Stimulated activated CD4-positive, alpha-beta T cell treated with anti-CD3 and anti-CD28 coated beads, Interleukin-12 subunit alpha, Interleukin-12 subunit beta, amount 100 ng/mL, for 48 hours (primary cell): ENCODE measurements at places on chromosomes 1 and 21.
A peak's percentile ranks its signal among the peaks of the same experiment; 100 is the strongest.

DNA sequence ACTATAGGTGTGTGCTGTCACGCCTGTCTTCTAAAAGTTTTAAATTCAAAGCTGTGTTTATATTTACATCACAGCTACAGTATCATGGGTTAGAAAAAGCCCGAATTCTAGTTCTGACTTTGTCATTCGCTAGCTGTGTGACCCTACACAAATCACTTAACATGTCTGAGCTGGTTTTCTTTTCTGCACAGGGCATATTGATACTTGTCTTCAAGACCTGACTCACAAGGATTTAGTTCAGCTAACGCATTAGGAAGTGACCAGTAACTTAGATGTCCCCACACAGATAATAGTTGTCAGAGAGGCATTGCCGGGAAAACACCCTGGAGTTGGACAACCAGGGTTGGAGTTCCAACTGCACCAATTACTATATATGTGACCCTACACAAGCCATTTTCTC, 25.9 kb downstream of the GIPC2 start:
- DNase-seq = no peak

DNA sequence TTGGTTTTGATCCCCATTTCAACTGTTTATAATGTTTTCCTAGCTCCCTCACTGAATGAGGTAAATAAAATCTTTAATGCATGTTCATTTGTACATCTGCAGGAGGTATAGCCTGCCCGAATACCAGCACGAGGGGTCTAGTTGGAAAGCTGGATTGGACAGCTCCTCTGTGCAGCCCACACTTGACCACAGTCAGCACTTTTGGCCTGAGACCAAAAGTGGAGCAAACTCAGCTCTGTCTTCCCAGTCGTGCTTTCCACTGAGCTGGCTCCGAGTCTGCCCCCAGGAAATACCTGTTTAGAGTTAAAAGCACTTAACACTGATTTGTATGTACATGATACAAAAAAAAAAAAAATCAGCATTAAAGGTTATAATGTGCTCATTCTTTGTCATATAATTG, 224.4 kb downstream of the DSCAM start:
- DNase-seq = no peak

GRCh38 chr1:201594575-201595245, 55.8 kb downstream of the NAV1 start:
- DNase-seq = no peak

GRCh38 chr1:245698860-245699259, 544.1 kb downstream of the KIF26B start:
- DNase-seq = no peak

DNA sequence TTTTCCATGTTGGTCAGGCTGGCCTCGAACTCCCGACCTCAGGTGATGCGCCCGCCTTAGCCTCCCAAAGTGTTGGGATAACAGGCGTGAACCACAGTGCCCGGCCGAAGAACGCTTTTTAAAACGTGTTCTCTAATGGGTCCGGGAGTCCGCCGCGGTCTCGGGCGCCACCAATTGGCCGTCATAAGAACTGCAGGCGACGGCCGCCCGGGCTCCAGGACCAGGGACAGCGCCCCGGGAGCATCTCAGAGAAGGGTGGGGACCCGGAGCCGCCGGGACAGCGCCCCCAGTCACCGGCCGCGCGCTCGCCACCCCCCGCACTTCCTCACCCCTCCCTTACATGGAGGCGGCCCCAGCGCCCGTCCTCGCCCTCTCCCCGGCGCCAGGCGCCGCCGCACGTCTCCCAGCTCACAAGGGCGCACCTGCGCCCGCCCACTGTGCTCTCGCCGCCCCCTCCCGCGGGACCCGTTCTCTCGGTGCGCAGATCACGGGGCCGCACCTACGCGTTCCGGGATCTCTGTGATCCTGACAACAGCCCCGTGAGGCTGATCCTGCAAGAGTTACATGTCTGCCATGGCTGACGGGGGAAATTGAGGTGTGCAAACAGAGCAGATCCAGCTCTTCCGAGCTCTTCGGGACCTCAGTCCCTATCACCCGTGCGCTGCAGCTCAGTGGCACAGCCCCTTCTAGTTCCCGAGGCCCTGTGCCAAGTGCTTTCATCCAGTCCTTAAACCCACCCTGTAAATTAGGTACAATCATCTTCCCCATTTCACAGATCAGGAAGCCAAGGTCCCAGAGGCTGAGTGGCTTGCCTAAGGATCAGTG, 9.8 kb downstream of the RAP1GAP start:
- DNase-seq = peak; percentile 57

DNA sequence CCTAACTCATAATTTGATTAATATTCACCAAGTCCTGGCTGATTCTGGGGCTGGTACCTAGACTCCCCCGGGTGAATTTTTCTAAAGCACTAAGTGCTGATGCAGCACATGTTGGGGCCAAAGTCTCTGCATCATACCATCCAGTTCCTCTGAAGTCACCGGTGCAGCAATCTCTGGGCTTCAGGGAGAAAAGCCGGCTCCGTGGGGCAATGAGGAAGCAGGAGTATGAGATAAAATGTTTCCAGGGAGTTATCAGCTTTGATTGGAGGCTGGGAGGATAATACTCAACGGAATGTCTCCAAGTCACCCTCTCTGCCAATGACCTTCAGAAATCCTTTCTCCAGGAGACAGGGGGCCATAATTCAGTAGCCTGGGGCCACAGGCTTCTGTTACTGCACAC, 1.2 kb downstream of the FCAMR start:
- DNase-seq = no peak

DNA sequence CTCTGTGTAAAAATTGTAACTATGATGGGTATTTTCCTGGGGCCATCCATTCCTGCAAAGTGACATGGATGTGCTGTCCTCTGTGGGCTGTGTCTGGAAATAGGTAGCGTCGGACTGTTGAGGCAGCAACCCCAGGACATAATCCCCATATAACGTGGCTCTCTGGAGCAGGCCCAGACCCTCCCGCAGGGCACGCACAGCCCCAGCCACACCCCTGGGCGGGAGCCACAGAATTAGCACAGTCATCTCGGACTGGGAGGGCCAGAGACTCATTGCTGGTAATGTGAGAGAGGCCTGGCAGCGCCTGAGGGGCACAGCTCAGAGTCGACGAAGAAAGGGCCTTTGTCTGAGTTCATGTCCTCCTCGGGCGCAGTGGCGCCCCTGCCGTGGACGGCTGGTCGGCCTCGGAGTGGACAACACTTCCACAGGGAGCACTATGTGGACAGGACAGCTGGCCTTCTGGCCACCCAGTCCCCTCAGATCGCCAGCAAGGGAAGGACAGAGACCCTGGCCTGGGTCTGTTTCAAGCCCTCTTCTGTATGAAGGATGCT, 20.1 kb downstream of the SIM2 start:
- DNase-seq = no peak

- DNase-seq = no peak
Measured at GRCh38 chr21:46509741-46510502, 51.2 kb downstream of the DIP2A start.

- no peak for DNase-seq
Measured at GRCh38 chr1:180836449-180836848, 76.2 kb upstream of the KIAA1614 start.

GRCh38 chr1:39940980-39941871, 13.7 kb upstream of the MFSD2A start:
- no peak for DNase-seq

DNA sequence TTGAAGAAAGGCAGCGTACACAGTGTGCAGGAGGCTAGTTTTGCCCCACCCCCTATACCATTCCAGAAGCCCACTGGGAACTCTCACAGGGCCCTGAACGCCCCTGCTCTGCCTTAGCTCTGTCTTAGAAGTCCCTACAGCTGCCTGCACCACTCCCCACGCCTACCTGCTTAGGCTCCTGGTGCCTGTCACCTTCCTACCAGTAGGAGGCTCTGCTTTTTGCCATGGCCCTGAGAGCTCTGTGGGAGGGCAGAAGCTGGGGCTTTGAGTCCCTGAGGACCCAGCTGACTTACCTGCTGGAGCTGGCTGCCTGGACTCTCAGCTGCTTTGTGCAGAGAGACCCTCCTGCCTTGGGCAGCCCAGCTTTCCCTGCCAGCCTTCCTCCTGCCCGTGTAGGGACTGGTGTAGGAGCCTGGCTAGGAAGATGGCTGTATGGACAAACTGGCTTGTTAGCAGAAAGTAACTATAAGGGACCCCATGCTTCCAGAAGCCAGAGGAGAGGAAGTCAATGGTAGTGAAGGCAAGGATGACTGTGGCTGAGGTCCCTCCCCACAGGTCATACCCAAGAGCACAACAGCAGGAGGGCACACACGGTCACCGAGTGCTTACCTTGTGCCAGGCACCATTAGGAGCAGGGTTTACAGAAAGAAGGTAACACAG, 9.8 kb upstream of the CELSR2 start:
- DNase-seq = no peak

GRCh38 chr1:27824411-27824810, 6.2 kb upstream of the PPP1R8 start:
- DNase-seq = no peak

GRCh38 chr1:181350131-181350530, 133.2 kb upstream of the CACNA1E start:
- no peak for DNase-seq

- DNase-seq = no peak
Measured at GRCh38 chr1:2127187-2128145, 67.1 kb downstream of the FAAP20 start.

- no peak for DNase-seq
Measured at GRCh38 chr1:110945626-110946025, 18.1 kb downstream of the LRIF1 start.

GRCh38 chr1:6498576-6499111, 7.2 kb upstream of the PLEKHG5 start:
- no peak for DNase-seq

DNA sequence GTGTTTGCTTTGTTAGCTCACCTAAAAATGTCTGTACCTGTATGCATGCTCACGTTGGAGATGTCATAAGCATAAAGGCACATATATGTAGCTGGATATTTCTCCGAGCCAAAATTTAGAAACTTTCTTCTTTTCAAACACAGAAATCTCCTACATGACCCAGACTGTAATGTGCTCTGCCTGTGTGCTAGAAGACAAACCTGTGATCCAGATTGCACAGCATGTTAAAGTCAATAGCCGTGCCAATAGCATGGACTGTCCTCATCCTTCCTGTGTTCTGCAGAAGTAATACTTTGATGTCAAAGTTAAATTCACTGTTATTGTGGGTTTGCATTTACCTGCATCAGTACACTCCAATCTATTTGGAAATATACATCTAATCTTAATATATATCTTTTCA, 346.2 kb upstream of the ZRANB2 start:
- no peak for DNase-seq

GRCh38 chr1:32454726-32455125, 10.1 kb upstream of the ZBTB8B start:
- DNase-seq = no peak

GRCh38 chr1:230632273-230632873, 9.9 kb upstream of the COG2 start:
- no peak for DNase-seq

GRCh38 chr1:224929335-224930237, at the start of gene DNAH14:
Gene DNAH14 (plus strand): TSS chr1:224929675. CDS start chr1:224952703, 23,028 bp downstream.
- no peak for DNase-seq

GRCh38 chr1:227734546-227734855, 601 bp downstream of the JMJD4 start:
- no peak for DNase-seq

GRCh38 chr1:204560590-204561150, 44.5 kb downstream of the MDM4 start:
- no peak for DNase-seq

- no peak for DNase-seq
Measured at GRCh38 chr1:37169743-37170275, 135.5 kb upstream of the GRIK3 start.

GRCh38 chr1:15833069-15833679, 14.3 kb upstream of the SPEN start:
- peak; percentile 45 for DNase-seq

DNA sequence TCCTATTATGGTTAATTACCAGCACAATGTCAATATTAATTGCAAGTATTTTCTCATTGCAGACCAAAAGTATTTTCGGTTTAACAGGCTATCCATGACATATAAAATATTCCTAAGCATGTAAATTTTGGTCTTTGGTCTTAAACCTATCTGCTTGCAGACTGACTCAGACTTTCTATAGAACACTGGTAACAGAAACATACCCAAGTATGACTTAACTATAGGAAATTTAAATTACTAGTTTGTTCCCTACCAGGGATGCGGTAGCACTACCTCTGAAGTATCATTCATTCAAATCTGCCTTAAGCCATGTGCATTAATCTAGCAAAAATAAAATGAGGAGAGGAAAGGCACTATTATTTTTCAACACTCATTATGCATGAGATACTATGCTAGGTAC, 2.9 kb downstream of the TAF1A start:
- no peak for DNase-seq

DNA sequence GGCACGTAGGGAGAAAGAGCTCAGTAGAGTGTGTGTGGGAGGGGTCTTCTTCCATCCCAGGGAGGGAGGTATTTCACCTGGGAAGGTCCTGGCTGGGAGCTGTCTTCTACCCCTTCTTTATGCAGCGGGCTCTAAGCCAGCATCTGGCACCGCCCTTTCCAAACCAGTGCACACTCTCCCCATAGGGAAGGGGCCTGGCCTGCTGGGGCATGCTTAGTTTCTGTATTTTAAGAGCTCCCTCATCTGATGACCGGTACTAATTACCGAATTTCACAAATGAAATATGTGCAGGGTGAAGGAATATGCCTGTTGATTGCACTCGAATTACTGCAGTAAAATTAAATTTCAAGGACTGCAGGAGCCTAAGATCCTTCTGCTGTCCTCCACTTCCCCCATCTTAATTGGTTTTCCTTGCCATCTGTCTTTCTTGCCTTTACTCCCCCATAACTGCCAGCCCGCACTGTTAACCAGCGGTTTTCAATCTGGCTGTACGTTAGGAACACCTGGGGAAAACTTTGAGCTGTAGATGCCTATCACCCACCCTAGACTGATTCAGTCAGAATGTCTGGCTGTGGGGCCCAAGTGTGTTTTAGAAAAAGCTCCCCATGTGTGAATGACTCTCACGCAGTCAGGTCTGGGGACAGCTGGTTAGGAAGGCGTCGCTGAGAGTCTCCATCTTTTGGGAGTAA, 20.1 kb downstream of the GALNT2 start:
- no peak for DNase-seq

DNA sequence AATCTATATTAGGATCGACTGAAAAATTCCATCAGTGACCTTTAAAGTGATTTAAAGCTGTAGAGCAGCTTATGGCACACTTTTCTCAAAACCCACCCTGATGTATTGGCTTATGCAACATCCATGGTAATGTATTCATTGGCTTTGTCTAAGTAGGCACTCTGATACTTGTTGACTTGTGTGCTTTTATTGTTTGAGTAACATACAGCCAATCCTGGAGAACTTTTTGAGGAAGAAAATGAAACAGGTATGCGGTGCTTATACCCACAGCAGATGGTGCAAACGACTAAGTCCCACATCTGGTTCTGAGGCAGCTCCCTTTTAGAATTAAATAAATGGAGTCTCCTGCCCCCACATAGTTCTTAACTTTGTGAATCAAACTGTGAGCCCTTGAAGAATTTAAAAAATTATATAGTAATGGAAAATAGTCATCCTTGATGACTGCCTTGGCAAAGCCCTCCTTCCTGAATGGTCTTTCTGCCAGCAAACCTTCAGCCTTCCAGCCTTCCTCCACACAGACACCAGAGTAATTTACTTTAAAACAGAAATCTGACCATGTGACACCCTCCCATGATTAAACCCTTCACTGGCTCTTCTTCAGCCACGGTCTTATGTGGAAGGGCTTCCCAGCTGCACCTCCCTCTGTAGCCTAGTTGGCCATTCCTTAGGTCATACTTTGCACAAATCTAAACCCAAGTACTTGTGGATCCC, 116.0 kb downstream of the BCAR3 start:
- no peak for DNase-seq

- no peak for DNase-seq
Measured at GRCh38 chr1:99956755-99957154, 13.0 kb upstream of the SLC35A3 start.
